ENCODE measurements at places on chromosomes 4 and X.

- peak; percentile 79 for DNase-seq
Observed at GRCh38 chrX:8743126-8743732, 11.3 kb upstream of the ANOS1 start.

- no peak for DNase-seq
Observed at GRCh38 chrX:40483502-40483901, 97.3 kb upstream of the ATP6AP2 start.

DNA sequence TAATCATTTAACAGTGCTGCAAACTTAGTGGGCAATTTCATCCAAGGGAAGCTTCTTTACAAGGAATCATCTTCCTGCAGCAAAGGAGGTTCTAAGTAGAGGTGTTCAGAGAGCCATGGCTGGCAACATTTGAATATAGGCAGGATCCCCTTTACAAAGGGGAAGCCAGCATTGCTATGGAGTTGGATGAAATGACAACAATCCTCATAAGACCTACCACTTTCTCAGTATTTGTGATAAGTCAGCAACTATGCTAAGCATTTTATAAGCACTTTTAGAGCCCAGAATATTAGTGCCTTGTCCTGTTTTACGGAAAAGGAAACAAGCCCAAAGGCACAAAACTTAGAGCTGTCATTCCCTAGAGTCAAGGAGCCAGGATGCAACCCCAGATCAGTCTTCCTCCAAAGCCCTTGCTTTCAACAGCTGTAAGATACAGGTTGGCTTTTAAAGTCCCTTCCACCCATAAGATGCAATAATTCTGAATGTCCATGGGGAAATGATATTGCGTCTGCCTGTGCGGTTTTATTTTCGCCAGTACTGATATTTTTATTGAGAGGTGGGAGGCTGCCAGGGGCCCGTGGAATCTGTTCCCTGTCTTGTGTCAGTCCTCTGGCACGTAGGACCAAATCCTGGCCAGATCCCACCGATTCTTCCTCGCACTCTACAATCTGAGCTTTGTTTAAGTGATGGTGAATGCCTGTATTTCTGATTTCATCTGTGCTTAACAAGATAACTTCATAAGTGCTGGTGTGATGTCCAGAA, 59.1 kb downstream of the SMIM20 start:
- DNase-seq: no peak

DNA sequence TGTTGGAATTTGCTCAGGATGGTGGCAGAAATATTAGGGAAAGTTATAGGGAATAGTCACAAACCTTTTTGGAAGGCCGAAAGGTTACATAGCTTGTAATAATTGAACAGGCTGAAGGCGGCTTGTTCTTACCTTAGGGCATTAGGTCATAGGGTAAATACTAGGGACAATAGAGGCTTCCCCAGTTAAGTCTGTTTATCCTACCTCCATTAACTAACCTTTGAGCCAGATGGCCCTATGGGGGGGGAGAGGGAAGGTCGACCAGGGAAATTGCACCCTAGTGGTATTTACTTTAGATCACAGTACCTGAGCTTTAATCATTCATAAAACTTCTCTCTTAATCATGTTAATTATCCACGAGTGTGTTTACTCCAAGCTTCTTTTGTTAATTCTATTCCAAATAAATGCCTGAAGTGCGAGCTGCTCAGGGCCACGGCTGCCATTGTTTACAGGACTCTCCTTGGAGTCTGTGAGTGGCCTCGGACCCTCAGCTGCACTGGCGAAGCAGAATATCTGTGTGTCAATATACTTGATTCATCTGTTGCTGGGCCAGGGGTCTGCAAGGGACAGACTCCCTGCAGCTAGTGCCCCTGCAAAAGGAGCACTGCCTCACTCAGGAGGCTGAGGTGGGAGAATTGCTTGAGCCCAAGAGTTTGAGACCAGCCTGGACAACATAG, 22.9 kb downstream of the PAGE2 start:
- no peak for DNase-seq

GRCh38 chr4:108466936-108467902, 153.2 kb upstream of the RPL34 start:
- no peak for DNase-seq

DNA sequence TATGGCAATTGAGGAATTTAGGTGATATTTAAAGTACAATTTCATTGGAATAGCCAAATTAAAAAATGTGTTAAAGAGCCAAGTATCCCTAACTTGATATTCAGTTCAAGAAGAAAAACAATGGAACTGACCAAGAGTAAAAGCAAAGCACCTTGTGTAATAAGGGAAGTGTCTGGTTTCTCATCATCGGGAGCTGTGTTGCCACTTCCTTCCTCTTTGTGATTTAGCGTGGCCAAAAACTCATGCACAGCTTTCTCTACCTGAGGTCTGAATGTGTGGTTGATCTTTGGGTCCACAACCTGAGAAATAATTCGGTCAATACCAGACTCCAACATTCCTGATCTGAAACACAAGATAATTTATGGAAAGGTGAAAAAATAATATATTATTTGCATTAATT, 12.4 kb downstream of the BOD1L1 start:
- DNase-seq: no peak

DNA sequence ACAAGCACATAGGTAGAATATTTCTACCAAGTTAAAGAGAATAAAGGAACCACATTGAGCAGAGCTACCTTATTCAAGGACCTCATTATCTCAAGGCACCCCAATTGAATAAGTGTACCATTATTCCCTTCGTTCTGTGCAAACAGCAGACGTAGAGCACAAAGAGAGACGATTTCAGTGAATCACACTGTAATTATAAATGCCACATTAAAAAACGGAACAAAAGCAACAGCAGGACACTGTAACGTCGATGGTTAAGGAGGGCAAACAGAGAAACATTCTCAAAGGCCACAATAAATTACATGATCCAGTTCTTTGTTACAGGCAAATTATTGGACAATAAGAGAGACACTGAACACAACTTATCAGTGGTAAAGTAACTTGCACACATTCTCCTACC, 644.1 kb upstream of the TENM3 start:
- DNase-seq: no peak
